Neural progenitor cell (in vitro differentiated cells): ENCODE measurements at places on chromosomes 5 and 9.

DNA sequence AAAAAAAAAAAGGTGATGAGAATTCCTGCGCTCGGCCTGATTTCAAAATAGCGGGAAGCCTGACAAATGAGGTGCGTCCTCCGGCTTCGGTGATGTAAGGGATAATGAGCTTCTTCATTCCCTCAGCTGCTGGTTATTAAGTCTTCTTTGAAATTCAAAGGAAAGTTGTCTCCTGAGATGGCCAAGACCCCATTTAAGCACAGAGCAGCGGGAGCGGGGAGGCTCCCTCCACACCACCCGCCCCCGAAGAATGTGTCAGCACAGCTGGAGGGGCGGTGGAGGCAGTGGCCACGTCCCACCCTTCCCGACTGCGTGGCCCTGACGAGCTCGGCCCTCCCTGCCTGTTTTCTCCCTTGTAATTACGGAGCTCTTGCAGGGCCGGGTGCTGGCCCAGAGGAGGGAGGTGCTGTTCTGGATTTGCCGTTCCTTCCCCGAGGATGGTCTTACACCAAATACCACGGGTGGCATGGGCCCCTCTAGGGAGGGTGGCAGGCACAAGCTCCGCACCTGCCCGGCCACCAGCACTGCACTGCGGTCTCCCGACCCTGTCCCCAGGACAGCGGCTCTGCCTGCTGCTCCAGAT lies 31.0 kb downstream of the SLC9A3 start:
- DNase-seq = no peak

GRCh38 chr9:482739-483138 lies 268.1 kb downstream of the DOCK8 start:
- no peak for DNase-seq

GRCh38 chr9:16068476-16068875 lies 515.6 kb downstream of the CCDC171 start:
- DNase-seq = no peak

GRCh38 chr5:84437673-84438315 lies 53.1 kb upstream of the EDIL3 start:
- no peak for DNase-seq

DNA sequence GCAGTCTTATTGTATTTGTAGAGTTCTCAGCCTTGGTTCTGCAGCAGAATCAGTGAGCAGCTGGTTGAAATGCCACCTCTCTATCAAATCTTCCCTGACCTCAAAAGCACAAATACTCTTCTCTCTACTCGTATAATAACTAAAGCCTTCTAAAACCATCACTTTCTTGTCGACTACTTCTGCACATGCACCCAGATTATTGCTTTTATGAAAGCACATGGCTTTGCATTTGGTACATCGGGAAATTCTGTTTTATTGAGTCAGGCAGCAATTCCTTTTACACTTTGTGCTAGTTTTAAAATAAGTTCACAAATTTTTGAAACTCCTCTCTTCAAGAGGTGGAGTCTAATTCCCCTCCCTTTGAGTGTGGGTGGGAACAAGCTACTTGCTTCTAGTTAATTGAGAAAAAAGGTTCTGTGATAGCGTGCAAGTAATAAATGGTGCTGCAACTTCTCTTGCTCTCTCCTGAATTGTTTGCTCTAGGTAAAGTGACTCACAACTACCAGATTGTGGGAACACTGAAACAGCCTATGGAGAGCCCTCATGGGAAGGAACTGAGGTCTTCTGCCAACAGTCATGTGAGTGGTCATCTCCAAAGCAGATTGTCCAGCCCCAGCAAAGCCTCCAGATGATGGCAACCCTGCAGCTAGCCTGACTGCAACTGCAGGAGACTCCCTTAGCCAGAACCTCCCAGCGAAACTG lies 66.0 kb upstream of the TAF1L start:
- DNase-seq = no peak

GRCh38 chr5:148141645-148142044 lies 26.7 kb upstream of the SPINK14 start:
- no peak for DNase-seq

DNA sequence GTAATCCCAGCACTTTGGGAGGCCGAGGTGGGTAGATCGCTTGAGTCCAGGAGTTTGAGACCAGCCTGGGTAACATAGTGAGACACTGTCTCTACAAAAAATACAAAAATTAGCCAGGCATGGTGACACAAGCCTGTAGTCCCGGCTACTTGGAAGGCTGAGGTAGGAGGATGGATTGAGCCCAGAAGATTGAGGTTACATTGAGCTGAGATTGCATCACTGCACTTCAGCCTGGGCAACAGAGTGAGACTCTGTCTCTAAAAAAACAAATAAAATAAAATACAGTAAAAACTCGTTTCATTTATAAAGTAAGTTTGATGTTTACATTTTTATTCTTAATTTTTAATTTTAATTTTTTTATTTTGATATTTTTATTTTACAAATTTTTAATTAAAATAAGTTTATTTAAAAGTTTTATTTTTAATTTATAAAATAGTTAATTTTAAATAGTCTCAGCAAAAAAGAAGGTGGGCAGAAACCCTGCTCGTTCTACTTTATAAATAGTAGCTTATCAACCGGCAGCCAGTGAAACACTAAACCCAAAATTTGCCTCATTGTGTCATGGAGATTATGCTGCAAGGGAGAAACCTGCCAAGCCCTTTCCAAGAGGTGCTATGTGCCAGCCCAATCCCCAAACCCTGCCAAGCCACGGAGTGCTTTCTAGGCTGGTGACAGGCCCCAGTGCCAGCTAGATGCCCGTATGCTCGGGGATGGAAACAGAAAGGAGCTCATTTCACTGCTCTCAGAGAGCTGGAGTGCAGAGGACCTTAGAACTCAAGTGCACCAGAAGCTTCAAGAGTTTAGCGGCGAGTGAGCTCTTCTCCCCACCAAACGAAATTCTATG lies 38.9 kb downstream of the SERINC5 start:
- DNase-seq = peak; percentile 31

DNA sequence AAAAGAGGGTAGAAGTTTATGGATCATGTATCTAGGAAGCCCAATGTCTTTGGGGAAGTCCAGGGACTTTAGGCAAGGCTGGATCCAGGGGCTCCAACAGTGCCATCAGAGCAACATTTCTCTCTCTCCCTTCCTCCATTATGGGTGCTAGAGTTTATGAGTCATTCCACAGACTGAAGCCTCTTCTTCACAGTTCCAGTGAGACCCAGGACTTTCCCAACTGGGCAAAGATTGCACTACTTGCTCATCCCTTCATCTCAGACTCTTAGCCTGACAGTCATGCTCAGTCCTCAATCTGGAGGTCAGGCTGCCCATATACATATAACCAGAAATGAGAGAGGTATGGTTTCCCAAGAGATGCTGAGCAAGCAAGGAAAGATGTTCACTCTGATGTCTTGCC lies 110.7 kb downstream of the FEM1C start:
- DNase-seq = no peak

GRCh38 chr5:61467766-61468482 lies 135.9 kb downstream of the ZSWIM6 start:
- peak; percentile 24 for DNase-seq

GRCh38 chr5:134527156-134527960 lies 1.9 kb downstream of the JADE2 start:
- DNase-seq = peak; percentile 96

- no peak for DNase-seq
Measured at GRCh38 chr5:38249301-38249700, 9.1 kb upstream of the EGFLAM start.

DNA sequence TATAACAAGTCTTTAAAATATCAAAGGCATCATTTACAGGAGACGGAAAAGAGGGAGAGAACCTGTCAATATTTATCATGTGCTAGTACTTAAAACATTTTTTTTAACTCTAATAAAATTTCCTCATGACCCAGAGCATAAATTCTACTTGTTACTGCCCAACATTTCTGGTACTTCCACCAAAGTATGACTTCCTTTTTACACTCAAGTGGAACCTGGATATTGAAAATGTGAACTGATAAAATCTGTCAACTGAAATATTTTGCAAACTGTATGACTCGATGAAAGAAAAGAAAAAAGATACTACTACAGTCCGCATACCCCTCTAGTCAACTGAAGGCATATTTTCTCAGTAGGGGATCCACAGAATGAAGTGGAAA lies 37.1 kb downstream of the FAM13B start:
- DNase-seq = no peak

DNA sequence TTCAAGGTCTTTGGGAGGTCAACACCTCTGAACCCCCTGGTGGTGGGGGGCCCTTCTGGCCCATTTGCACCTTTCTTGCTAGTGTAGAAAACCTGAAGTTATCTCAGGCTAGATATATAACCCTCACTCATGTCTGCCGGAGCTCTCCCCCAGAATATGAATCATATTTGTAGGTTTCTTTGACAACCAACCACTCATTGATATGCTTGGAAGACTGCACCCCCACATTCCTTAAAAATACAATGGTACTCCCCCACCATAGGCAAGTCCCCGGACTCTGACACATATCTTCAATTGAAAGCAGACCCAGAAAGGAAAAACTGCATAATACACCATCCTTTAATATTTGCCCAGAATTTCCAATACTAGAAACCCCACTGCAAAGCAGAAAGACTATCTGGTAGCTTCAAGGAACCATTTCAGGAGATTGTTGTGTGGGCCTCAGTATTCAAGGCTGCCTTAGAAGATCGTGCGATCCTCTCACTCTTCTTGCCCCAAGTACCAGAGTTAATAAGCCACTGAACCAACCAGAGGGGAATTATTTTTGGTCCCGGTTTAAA lies 978 bp upstream of the UBE2B start:
- DNase-seq = no peak

DNA sequence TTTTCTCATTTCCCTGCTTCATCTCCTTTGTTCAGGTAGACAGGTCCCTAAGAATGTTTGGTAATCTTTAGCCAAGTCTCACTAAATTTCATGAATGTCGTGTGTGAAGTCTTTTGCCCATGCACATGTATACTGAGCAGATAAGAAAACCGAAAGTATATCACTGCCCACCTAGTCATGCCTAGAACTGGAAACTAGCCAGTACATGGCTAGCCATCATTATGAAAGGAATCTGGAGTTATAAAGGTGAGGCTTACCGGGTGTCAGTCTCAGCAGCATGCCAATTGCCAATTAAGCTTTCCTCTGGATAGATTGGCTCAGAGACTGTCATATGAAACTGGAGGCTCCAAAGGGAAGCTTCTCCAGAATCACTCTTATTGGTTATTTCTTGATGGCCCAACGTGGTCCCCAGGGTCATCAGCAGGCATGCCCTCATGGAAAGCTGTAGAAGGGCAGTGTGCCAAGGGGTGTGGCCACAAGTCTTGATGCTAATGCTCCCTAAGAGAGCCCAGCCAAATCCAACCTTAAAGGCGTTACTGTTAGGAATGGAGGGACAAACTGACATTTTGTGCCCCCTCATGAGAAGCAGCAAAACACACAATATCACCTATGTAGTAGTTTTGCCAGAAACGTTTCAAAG lies 307.3 kb upstream of the PIK3R1 start:
- DNase-seq = no peak

DNA sequence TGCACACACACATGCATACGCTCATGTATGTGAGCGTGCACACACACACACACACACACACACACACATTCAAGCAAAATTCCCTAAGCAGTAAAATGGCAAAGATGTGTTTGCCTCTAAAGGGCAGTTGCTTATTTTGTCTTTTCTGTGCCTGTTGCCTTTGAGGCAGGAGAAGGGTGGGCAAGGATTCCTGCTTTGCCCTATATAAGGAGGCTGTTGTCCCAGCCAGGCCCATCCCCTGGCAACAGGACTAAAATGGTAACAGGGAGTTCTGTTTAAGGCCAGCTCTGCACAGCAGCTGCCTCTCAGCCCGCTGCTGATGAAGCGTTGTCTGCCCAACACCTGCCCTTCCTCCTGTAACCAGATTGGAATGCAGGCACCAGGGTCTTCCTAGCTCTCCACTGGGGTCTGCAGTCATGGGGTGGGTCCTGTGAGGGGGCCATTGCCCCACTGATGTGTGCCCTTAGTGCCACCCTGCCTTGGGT lies 64.4 kb downstream of the PPARGC1B start:
- DNase-seq = no peak

- DNase-seq = no peak
Measured at GRCh38 chr5:6715758-6716628, 2.8 kb downstream of the TENT4A start.

- DNase-seq = peak; percentile 73
Measured at GRCh38 chr5:33299621-33300208, 141.1 kb upstream of the TARS1 start.

GRCh38 chr5:134007581-134008265 lies 2.9 kb upstream of the VDAC1 start:
- DNase-seq = peak; percentile 73

GRCh38 chr5:150529555-150529954 lies 21.6 kb downstream of the NDST1 start:
- peak; percentile 66 for DNase-seq

GRCh38 chr5:66708368-66708767 lies 112.2 kb downstream of the MAST4 start:
- DNase-seq = no peak

GRCh38 chr5:127389601-127390000 lies 99.0 kb downstream of the MEGF10 start:
- DNase-seq = no peak

GRCh38 chr9:135644631-135645218 lies 5.4 kb upstream of the GLT6D1 start:
- peak; percentile 18 for DNase-seq

GRCh38 chr5:37791321-37791720 lies 48.5 kb downstream of the GDNF start:
- no peak for DNase-seq

- peak; percentile 82 for DNase-seq
Measured at GRCh38 chr5:180618829-180619562, 27.7 kb upstream of the SCGB3A1 start.

GRCh38 chr5:30808996-30809395 lies 384.5 kb upstream of the CDH6 start:
- DNase-seq = peak; percentile 44

- no peak for DNase-seq
Measured at GRCh38 chr5:136309932-136310598, 55.3 kb downstream of the TRPC7 start.

- DNase-seq = no peak
Measured at GRCh38 chr9:72986522-72987116, 33.8 kb upstream of the ALDH1A1 start.

GRCh38 chr9:73077625-73078030 lies 74.0 kb upstream of the ANXA1 start:
- no peak for DNase-seq

DNA sequence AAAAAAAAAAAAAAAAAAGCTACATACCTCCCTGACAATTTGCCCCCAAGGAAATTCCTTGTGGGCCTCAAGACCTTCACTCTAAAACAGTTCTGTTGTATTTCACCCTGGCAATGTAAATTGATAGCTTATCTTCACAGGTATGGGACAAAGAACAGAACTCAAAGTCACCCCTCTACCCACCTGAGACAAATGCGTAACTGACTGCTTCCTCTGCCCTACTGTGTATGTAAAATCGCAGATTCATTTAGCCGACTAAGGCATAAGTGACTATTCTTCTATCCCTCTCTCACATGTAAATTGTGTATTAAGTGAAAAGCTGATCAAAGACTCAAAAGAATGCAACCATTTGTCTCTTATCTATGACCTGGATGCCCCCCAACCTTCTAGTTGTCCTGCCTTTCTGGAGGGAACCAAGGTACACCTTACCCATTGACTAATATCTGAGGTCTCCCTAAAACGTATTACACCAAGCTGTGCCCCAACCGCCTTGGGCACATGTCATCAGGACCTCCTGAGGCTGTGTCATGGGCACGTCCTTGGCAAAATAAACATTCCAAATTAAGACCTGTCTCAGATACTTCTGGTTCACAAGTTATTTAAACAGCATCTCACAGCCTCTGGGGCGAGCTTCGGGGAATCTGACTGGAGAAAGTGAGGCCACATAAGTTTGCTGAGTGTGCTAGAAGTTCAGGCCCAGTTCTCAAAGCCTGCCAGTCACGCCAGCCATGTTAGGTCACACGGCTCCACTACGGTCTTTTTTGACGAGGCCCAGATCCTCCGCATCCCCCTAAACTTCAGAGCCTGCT lies 954 bp downstream of the TBCA start:
- no peak for DNase-seq
